OCI-LY7 (cell line): ENCODE measurements at places on chromosomes 11 and 22. TPM values are rescaled to one million over a fixed set of nuclear protein-coding genes. Genes with fewer than 3 reads are reported as not detected.

The CASP1 gene
- 0.99 TPM in 1 of 2 replicates, not detected in the other for total RNA-seq

The MS4A6A gene
- not detected in 2 replicates for total RNA-seq

The KDM2A gene
- total RNA-seq, result 62.5 and 66.2 TPM in 2 replicates

The HEPHL1 gene
- not detected in 2 replicates for total RNA-seq

The CNTN5 gene
- total RNA-seq, result not detected in 2 replicates

The BIK gene
- total RNA-seq, result 67.6 and 88.4 TPM in 2 replicates

The KCNJ11 gene
- 7.5 and 8.0 TPM in 2 replicates for total RNA-seq

The SCO2 gene
- 3.9 and 4.1 TPM in 2 replicates for total RNA-seq

The CLMP gene
- total RNA-seq, result not detected in 2 replicates

The KCNE3 gene
- not detected in 2 replicates for total RNA-seq

The PLEKHB1 gene
- total RNA-seq, result 9.2 and 11.8 TPM in 2 replicates

The PHLDA2 gene
- 0.34 and 0.50 TPM in 2 replicates for total RNA-seq

The CCDC116 gene
- total RNA-seq, result 3.1 and 3.5 TPM in 2 replicates

The FAR1 gene
- total RNA-seq, result 87.7 and 97.3 TPM in 2 replicates

The RBMXL2 gene
- 2.7 and 2.9 TPM in 2 replicates for total RNA-seq

The EHF gene
- not detected in 2 replicates for total RNA-seq

The PLAAT2 gene
- not detected in 2 replicates for total RNA-seq

The GSTT2B gene
- total RNA-seq, result not detected in 2 replicates

The RASD2 gene
- 0.11 TPM in 1 of 2 replicates, not detected in the other for total RNA-seq

The FGF3 gene
- not detected in 2 replicates for total RNA-seq
